ENCODE measurements at places on chromosomes 7 and 10. TPM values are rescaled to one million over a fixed set of nuclear protein-coding genes. Genes with fewer than 3 reads are reported as not detected.

DNA sequence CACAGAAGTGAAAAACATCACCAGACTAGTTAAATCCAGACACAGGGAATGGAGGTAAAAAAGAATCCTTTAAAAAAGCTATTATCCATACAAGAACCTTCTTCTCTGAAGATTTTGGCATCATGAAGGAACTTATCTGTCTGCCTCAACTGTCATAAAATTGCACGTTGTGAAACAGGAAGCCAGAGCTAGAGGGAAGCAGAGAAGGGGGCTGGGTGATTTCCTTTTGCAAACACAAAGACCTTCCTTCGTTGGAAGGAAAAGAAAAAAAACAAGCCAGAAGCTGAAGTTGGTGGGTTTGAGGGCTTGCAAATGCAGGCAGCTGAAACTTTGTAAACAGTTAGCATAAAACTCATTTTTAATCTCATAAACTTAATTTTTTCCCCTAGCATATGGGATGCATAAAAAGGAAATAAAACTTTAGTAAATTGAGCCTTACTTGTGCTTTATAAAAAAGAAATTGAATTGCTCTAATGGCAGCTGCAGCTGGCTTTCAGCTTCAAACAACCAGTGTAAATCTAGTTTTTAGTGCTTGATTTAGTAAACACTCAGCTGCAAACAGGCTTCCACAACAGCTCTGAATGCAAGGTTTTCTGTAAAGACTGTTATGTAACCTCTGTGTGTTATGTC lies 101.6 kb downstream of the OTUD1 start:
- DNase-seq, result no peak

- no peak for DNase-seq
Measured at GRCh38 chr7:32335107-32335506, 155.1 kb downstream of the LSM5 start.

GRCh38 chr7:149147752-149148653 lies 750 bp downstream of the ZNF398 start:
- peak; percentile 83 for DNase-seq

- no peak for DNase-seq
Measured at GRCh38 chr10:110409926-110410325, 87.8 kb upstream of the DUSP5 start.

- DNase-seq, result no peak
Measured at GRCh38 chr7:51158211-51158610, 158.4 kb downstream of the COBL start.

GRCh38 chr10:88392222-88392621 lies 190.9 kb downstream of the RNLS start:
- DNase-seq, result no peak

- no peak for DNase-seq
Measured at GRCh38 chr7:122407195-122407594, 102.6 kb upstream of the FEZF1 start.

- no peak for DNase-seq
Measured at GRCh38 chr10:78181381-78182055, 147.9 kb downstream of the RPS24 start.

Gene DRGX
- not detected for total RNA-seq

Gene AKR1B15
- not detected for total RNA-seq

Gene CLCN1
- total RNA-seq, result 0.16 TPM

Gene NUTM2B
- total RNA-seq, result 0.68 TPM

Gene HMX3
- total RNA-seq, result not detected

All from activated naive CD4-positive, alpha-beta T cell treated with anti-CD3 and anti-CD28 coated beads, Interleukin-2, amount 50 U/mL, for 72 hours (primary cell).